Tibial nerve (tissue), 4 donors: ENCODE measurements at places on chromosomes 1 and 21. TPM values are rescaled to one million over a fixed set of nuclear protein-coding genes. Genes with fewer than 3 reads are reported as not detected.
A peak's percentile ranks its signal among the peaks of the same experiment; 100 is the strongest.

The DYNLT5 gene
- total RNA-seq = 4.5 TPM

The C1orf94 gene
- not detected for total RNA-seq

The PDE9A gene
- total RNA-seq = 30.2 TPM

The USH2A gene
- under 0.01 TPM for total RNA-seq

DNA sequence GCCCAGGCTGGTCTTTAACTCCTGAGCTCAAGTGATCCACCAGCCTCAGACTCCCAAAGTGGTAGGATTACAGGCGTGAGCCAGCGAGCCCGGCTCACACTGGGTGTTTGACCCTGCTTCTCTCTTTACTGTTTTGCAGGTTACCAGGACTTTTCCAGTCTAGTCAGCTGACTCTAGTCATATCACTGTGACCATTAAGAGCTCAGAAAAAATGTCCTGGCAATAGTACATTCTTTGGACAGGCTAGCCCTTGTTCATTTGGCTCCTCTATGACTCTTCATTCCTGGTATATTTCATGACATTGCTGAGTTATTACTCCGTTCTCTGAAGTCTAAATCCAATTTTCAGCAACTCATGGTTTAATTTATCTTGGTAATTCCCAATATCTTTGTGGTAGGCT is 8.0 kb upstream of the CA6 start:
- no peak overlapping the region for H3K4me3 ChIP-seq
- H3K4me1 ChIP-seq = peaks cover 21% of the 10 kb centered on the region
- H3K36me3 ChIP-seq = no peaks in the 10 kb centered on the region
- no peak for DNase-seq
- H3K27ac ChIP-seq = peak overlapping the region; percentile 96

DNA sequence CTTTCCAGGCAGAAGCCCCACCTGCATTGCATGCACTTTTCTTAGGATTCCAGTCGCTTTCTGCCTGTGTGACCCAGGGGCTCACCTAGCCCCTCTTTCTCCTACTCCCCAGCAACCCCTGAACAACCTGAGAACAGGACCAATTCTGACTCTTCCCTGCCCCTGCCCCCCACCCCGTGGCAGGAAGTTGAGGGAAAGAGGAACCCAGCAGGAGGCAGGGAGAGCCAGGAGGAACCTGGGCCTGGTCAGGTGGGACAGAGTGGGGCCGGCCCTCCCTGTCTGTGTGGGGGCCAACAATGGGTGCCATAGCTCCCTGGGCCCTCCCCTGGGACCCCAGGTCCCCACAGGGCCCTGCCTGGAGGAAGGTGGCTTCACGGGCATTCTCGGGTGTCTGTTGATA is 6.1 kb downstream of the BMP8A start:
- peaks cover 25% of the 10 kb centered on the region for H3K27me3 ChIP-seq
- DNase-seq = no peak
- no peaks in the 10 kb centered on the region for H3K36me3 ChIP-seq
- H3K27ac ChIP-seq = no peak overlapping the region

GRCh38 chr1:172119184-172119583 is 277.9 kb downstream of the DNM3 start:
- no peaks in the 10 kb centered on the region for H3K36me3 ChIP-seq
- H3K27ac ChIP-seq = no peak overlapping the region
- DNase-seq = no peak
- H3K4me1 ChIP-seq = no peaks in the 10 kb centered on the region
- H3K4me3 ChIP-seq = no peak overlapping the region
- no peaks in the 10 kb centered on the region for H3K27me3 ChIP-seq
